Activated CD4-positive, alpha-beta T cell treated with anti-CD3 and anti-CD28 coated beads, Interleukin-2, Interleukin-6, amounts not matched to agents 100 ng/mL and 50 ng/mL, durations not matched to agents 16 hours and 8 hours (primary cell): ENCODE measurements at places on chromosomes 1 and 21.

DNA sequence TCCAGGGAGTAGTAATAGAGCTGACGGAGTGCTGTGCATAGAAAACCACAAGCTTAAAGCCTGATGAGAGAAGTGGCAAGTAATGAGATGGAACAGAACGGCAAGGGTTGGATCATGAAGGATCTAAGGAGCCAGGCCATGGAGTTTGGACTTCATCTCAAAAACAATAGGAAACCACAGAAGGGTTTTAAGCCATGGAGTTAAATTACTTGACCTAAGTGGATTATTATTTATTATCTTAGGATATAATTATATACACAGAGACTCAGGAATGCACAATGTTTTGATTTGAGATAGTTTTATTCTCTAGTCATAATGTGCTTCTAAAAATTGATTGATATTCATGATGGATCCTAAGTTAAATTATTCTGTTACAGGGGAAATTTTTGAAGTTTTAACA, 242.4 kb downstream of the PLPP3 start:
- no peak for DNase-seq

- no peak for DNase-seq
Observed at GRCh38 chr1:18151436-18152122, 44.0 kb downstream of the IGSF21 start.

GRCh38 chr1:2209400-2210083, 15.0 kb upstream of the FAAP20 start:
- no peak for DNase-seq

- no peak for DNase-seq
Observed at GRCh38 chr1:112689196-112689841, 14.9 kb downstream of the MOV10 start.

- no peak for DNase-seq
Observed at GRCh38 chr21:21188513-21189195, 190.4 kb downstream of the NCAM2 start.

DNA sequence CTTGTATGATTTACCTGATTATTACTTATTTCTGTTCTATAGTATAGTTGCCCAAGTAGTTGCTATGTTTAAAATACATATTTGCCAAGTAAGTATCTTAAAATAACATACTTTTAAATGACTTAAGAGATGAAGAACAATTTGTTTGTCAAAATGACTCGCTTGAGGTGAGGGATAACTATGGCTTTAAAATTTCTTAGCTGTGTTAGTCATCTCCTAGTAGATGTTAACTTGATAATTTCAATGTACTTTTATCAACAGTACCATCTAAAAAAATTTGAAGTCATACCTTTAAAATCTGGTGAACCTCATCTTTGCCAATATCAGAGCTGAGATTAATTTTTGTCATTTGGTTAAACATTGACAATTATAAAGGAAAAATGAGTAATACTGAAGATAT, 37.7 kb downstream of the ODR4 start:
- no peak for DNase-seq

- no peak for DNase-seq
Observed at GRCh38 chr1:182384387-182384960, 7.1 kb downstream of the GLUL start.

- DNase-seq, result peak; percentile 28
Observed at GRCh38 chr21:34086887-34087306, 13.5 kb downstream of the MRPS6 start.

- DNase-seq, result no peak
Observed at GRCh38 chr1:169175461-169175860, 69.0 kb downstream of the ATP1B1 start.

DNA sequence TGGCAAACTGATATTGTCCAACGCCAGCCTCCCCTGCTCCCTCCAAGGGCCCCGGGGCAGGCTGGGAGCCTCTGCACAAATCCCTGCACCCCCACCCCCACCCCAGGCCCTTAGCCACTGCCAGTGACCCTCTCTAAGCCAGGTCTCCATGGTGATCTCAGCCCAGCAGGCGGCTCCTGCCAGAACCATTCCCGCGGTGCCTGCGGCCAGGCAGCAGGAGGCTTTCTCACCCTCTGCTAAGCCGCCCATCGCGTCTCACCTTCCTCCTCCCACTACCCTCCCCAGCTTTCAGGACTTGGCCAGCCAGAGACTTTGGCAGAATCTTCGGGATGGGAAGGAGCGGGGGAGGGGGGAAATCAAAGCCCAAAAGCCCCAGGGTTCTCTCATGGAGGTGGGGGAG, 46.8 kb upstream of the WASF2 start:
- DNase-seq, result no peak

DNA sequence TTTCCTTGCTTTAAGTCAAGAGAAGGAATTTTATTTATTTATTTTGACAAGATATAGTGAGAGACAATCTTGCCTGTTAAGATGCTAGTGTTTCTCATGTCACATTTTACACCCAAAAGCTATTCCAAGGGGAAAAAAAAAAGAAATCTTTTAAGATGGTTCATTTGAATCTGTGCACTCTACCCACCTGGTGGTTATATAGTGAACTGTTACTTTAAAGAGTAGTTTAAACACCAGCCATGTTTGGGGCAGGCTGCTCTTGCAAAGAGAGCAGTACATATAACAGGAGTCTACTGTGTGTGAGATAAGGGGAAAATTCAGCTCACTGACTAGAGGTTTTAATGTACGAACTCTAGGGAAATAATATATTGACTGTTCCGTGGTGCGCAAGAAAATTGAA, 3.3 kb upstream of the ELAVL4 start:
- DNase-seq, result no peak

DNA sequence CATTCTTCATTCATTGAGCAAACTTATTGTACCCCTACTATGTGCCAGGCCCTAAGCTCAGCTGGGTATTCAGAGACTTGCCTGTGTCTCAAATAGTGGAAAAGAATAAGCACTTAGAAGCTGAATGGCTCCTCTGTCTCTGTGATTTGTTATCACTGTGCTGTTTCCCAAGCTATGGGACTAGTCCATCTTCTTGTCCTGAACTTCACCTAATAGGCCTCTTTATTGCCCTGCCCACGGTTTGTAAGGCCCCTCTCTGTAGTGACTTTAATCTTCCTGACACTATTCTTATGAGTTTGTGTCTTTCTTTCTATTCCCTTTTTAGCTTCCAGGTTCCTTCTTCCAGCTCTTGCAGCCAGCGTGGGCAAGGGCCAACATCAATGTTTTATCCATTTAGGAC, 85.4 kb upstream of the LPGAT1 start:
- DNase-seq, result no peak

DNA sequence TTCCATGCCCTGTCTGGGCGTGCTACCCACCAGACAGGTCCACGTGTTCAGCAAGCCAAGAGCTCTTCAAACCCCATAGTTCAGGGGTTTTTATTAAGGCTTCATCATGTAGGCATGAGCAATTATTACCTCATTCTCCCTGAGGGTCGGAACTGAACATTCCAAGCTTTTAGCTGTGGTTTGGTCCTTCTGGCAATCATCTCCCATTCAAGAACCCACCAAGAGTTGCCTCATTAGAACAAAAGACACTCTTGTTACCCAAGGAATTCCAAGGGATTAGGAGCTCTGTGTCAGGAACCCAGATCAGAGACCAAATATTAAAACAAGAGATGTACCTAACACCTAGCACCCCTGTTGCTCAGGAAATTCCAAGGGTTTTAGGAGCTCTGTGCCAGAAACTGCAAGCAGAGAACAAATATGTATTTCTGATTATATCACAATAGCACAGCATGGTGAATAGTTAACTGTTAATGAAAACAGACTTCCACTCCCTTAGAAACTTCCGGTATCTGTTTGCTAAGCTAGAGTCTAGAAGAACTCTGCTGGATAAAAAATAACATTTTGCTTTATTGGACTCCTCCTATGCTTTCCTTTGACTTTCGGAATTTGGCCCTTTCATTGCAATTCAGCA, 201.2 kb upstream of the L1TD1 start:
- DNase-seq, result no peak

GRCh38 chr1:173122958-173123852, 72.5 kb upstream of the TNFSF18 start:
- DNase-seq, result no peak

DNA sequence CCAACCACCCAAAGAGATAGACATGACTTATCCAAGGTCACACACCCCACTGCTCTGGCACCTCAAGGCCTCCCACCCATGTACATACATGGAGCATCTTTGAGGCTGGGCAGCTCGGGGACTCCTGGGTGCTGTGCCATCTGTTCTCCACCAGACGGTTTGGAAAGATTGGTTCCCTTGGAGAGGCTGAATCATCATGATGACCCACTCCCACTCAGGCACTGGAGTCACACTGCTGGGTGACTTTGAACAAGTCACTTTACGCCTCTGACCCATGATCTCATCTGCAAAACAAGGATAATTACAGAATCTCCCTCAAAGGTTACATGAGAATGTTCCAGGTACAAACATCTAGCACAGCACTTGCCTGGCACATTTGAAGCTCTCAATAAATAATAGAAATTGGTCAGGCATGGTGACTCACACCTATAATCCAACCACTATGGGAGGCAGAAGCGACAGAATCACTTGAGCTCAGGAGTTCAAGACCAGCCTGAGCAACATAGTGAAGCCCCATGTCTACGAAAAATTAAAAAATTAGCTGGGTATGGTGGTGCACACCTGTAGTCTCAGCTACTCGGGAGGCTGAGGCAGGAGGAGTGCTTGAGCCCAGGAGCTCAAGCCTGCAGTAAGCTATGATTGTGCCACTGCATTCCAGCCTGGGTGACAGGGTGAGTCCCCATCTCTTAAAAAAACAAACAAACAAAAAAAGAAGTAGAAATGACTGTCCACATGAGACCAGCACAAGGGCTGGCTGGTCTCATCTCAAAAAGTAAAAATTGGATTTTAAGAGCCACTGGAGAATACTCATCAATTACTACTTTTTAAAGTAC, 74.9 kb downstream of the RRAGC start:
- no peak for DNase-seq

- peak; percentile 7 for DNase-seq
Observed at GRCh38 chr1:242523719-242524570, 552 bp downstream of the PLD5 start.

- DNase-seq, result no peak
Observed at GRCh38 chr1:239228451-239228850, 157.9 kb upstream of the CHRM3 start.

DNA sequence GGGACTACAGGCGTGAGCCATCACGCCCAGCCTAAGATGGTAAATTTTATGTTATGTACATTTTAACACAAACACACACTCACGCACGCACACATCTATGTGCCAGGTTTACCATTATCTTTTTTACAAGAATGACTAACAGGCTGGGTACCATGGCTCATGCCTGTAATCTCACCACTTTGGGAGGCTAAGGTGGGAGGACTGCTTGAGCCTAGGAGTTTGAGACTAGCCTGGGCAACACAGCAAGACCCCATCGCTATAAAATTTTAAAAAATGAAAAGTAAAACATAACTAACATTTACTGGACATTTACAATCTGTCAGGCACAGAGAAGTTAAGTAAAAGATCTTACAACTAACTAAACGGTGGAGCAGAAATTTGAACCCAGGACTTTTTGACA, 14.7 kb downstream of the GATAD2B start:
- no peak for DNase-seq

DNA sequence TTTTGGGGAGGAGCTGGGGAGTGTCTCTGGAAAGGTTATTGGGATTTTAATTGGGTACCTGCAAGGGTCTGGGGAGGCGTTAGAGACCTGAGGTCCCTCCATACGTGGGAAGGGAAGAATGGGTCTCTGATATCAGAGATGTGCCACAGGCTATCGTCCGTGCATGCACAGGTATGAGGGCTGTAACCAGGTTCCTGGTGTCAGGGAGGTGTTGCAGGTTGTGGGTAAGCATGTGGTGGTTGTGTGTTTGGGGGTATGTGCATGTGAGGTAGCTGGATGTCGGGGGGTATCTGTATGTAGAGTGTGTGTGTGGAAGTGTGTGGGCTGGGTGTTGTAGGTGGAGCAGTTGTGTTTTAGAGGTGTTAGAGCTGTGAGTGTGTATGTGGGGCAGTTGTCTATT, 8.3 kb downstream of the AHDC1 start:
- DNase-seq, result no peak

DNA sequence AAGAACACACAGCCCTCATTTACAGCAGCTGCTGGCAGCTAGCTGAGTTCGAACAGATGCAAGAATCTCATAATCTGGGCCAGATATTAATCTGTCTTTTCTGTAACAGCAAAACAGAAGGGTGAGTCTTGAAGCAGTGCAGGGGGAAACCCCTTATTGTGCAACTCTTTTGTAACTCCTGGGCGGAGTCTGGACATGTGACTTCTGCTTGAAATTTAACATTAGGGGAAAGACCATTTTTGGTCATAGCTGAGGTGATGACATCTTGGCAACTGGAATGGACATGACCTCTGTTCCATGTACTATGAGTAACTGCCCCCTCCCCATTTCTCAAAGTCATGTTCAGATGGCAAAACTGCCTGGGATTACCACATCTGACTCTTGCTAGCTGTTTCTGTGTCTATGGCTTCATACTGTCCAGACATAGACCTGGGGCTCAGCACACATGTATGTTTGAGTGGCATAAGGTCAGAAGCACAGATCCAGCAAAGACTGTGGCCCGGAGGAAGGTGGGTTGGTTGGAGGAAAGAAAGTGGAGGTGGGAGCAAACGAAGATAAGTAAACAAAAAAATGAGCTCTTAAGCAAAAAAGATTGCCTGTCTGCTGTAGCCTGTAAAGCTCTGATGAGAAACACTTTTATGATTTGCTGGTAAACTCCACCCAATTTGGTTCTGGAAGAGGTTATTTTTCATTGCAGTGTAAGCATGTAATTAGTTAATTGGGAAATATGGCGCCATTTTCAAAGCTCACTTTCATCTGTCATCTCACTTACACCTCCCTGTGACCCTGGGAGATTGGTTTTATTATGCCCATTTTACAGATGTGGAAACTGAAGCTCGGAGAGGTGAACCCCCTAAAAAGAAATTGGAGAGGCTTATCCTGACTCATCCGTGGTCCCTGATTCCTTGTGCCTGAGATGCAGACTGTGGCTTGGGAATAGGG, 26.1 kb downstream of the ETS2 start:
- peak; percentile 73 for DNase-seq

DNA sequence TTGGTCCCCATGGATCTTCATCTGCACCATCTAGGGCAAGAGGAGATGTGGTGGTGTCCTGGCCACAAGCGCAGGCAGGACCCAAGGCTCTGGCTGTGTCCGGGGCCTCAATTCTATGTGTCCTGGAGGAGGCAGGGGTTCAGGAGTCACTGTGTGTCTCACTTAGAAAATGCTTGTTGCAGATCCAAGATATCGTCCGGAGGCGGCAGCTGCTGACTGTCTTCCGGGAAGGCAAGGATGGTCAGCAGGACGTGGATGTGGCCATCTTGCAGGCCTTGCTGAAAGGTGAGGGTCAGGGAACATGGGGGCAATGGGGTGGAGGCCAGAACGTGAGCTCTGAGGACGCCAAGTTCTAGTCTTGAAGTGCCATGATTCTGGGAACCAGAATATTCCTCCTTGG, 29.1 kb downstream of the TRPM2 start:
- DNase-seq, result no peak

GRCh38 chr1:223225061-223225460, 82.0 kb upstream of the TLR5 start:
- no peak for DNase-seq

GRCh38 chr1:8976338-8976737, 30.7 kb downstream of the CA6 start:
- no peak for DNase-seq
